PC-3 (cell line): ENCODE measurements at places on chromosomes 2 and 18. TPM values are rescaled to one million over a fixed set of nuclear protein-coding genes. Genes with fewer than 3 reads are reported as not detected.

GRCh38 chr2:102301867-102302362, 9.4 kb upstream of the IL1RL1 start:
- no peaks in the 10 kb centered on the region for H3K36me3 ChIP-seq
- H3K4me1 ChIP-seq, result no peaks in the 10 kb centered on the region
- no peaks in the 10 kb centered on the region for H3K27me3 ChIP-seq
- H3K4me3 ChIP-seq, result no peak overlapping the region

- no peaks in the 10 kb centered on the region for H3K27me3 ChIP-seq
- no peak overlapping the region for H3K27ac ChIP-seq
- H3K4me3 ChIP-seq, result peak overlapping the region; percentile 88
- DNase-seq, result no peak
- H3K36me3 ChIP-seq, result peaks cover 5% of the 10 kb centered on the region
Observed at GRCh38 chr2:95122197-95122551, 566 bp upstream of the MRPS5 start.

DNA sequence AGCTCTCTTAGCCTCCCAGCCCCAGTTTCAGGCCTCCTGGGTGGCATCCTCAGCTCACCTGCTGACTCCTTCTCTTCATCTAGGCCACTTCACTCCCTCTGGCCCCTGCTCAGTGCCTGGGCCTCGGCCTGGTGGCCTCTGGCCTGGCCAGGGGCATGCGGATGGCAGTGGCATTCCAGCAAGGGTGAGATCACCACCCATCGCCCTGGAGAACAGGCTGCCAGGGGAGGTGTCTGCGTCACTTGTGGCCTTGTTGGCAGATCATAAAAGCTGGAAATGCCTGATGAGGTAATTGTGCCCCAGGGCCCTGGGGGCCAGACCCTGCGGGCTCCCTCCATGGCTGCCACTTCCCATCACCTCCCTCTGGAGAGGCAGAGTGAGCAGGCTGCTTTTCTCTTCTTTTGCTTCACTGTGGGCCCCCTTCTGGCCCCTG, 72.5 kb upstream of the SMAD2 start:
- H3K27me3 ChIP-seq, result no peaks in the 10 kb centered on the region
- H3K4me3 ChIP-seq, result no peak overlapping the region
- H3K4me1 ChIP-seq, result peaks cover 23% of the 10 kb centered on the region
- no peaks in the 10 kb centered on the region for H3K36me3 ChIP-seq

- H3K4me1 ChIP-seq, result peaks cover 49% of the 10 kb centered on the region
- peaks cover 11% of the 10 kb centered on the region; the same call in 1 of the 2 replicates for H3K36me3 ChIP-seq
- H3K27me3 ChIP-seq, result no peaks in the 10 kb centered on the region
- H3K4me3 ChIP-seq, result no peak overlapping the region
- peak overlapping the region; percentile 75 for H3K27ac ChIP-seq
- DNase-seq, result no peak
Observed at GRCh38 chr2:100886085-100886484, 66.1 kb downstream of the NPAS2 start.

DNA sequence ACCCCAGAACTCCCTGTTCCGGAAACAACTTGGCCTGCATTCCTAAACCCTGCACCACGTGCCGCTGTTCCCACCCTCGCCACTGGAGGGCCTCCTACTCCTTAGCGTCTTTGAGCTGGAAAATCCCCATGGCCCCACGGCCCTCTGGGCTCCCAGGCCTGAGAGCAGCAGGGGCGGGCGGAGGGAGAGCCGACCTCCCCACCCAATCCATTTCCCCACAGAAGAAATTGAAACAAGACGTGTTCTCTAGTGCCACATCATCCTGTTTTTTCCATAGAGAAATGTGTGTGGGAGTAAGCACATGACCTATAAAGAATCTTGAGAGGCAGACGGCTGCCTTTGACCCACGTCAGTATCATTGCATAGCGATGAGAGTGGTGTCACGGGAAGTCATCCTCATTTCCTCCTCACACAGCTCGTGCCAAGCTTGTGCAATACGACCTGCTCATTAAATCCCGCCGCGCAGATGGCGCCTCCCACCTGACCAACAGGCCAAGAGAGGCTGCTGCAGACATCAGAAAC, 79.2 kb downstream of the LAMA1 start:
- DNase-seq, result peak; percentile 77
- H3K36me3 ChIP-seq, result no peaks in the 10 kb centered on the region
- H3K4me1 ChIP-seq, result peaks cover 10% of the 10 kb centered on the region
- H3K27me3 ChIP-seq, result peaks cover 50% of the 10 kb centered on the region

DNA sequence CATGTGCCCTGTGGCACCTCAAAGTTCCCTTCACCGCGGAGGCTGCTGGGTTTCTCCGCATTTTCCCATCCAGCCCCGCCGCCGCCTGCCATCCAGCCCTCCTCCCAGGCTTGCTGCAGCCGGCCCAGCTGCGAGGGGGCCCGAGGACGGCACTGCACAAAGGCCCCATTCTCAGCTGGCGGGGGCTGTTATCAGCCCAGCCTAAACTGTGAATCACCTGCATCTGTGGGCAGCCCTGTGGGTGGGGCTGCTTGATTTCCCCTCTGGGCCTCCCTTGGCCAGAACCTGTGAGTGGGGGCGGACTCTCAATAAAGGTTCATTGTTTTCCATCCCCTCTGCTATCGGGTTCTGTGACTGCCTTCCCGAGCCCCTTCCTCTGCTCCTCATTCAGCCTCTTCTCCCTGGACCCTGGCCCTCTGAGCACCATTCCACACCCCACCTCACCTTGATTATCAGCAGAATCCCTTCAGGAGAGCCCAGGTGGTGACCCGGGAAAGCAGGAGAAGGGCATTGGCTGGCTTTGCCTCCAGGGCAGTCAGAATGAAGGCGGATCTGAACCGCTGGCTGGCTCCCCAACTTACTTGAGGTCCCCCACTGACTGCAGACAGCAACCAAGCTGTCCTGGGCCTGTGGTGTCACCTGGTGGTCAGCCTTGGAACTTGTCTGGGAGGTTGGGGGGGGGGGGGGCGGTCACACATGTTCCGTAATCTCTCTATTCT, 204.5 kb downstream of the ZFP36L2 start:
- 0 out of 2 replicates have a peak, but pooled peaks cover 3% of the 10 kb centered on the region for H3K4me1 ChIP-seq
- H3K4me3 ChIP-seq, result no peak overlapping the region
- peak; percentile 22 for DNase-seq
- no peak overlapping the region for H3K27ac ChIP-seq
- no peaks in the 10 kb centered on the region for H3K27me3 ChIP-seq

Gene BCL11A
- total RNA-seq, result 3.1 and 4.6 TPM in 2 replicates

Gene CRYGB
- total RNA-seq, result not detected in 2 replicates
